ENCODE measurements at places on chromosomes 1 and 21.

GRCh38 chr1:71242239-71242638, 161.4 kb upstream of the ZRANB2 start:
- no peaks in the 10 kb centered on the region for H3K27me3 ChIP-seq
- H3K4me3 ChIP-seq = no peak overlapping the region
- no peaks in the 10 kb centered on the region for H3K36me3 ChIP-seq
- no peaks in the 10 kb centered on the region for H3K4me1 ChIP-seq

DNA sequence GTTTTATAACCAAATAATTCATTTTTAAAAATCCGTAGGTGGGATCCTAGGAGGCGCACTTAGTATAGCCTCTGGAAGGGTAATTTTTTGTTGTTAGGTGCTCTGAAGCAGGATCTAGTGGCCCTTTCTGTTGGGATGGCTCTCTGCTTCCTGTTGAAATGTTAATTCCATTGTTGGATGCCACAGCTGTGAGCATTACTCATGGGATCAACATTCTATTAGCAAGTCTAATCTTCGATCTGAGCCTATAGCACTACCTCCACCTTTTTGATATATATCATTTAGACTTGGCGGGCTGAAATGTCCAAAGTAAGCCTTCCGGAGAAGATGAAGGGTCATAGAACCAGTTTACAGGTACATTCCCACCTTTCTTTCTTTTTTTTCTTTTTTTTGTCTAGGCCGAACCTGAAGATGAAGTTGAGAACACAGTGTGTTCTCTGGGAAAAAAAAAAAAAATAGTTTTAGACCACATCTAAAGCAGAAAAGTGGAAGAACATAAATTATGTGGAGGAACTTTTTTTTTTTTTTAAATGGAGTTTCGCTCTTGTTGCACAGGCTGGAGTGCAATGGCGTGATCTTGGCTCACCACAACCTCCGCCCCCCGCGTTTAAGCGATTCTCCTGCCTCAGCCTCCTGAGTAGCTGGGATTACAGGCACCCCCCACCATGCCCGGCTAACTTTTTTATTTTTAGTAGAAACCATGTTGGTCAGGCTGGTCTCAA, 1.4 kb downstream of the CXADR start:
- no peaks in the 10 kb centered on the region for H3K36me3 ChIP-seq
- H3K27me3 ChIP-seq = peaks cover 39% of the 10 kb centered on the region

- no peak for DNase-seq
- H3K4me1 ChIP-seq = no peaks in the 10 kb centered on the region
- H3K27me3 ChIP-seq = no peaks in the 10 kb centered on the region
- no peak overlapping the region for H3K4me3 ChIP-seq
- H3K36me3 ChIP-seq = no peaks in the 10 kb centered on the region
Measured at GRCh38 chr1:74681449-74681848, 7.9 kb upstream of the ERICH3 start.

GRCh38 chr1:91777630-91778300, 108.2 kb downstream of the TGFBR3 start:
- no peak overlapping the region for H3K4me3 ChIP-seq
- DNase-seq = no peak
- no peaks in the 10 kb centered on the region for H3K27me3 ChIP-seq
- H3K27ac ChIP-seq = no peak overlapping the region

GRCh38 chr1:245873068-245873467, 634.0 kb downstream of the SMYD3 start:
- H3K4me1 ChIP-seq = no peaks in the 10 kb centered on the region
- no peak for DNase-seq
- no peaks in the 10 kb centered on the region for H3K27me3 ChIP-seq
- H3K4me3 ChIP-seq = no peak overlapping the region
- H3K27ac ChIP-seq = no peak overlapping the region

GRCh38 chr1:4322881-4323280, 331.5 kb upstream of the AJAP1 start:
- no peak overlapping the region for H3K27ac ChIP-seq
- no peaks in the 10 kb centered on the region for H3K36me3 ChIP-seq
- H3K4me1 ChIP-seq = no peaks in the 10 kb centered on the region
- H3K27me3 ChIP-seq = no peaks in the 10 kb centered on the region
- no peak for DNase-seq

DNA sequence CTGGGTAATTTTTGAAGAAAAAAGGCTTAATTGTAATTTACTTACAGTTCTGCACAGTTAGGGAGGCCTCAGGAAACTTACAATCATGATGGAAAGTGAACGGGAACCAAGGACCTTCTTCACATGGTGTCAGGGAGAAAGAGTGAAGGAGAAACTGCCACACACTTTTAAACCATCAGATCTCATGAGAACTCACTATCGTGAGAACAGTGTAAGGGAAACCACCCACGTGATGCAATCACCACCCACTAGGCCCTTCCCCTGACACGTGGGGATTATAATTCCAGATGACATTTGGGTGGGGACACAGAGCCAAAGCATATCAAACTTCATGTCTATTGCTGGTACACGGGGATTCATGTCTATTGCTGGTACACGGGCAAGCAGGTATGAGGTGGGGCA, 5.3 kb upstream of the SFT2D2 start:
- peak; percentile 35 for DNase-seq
- H3K36me3 ChIP-seq = no peaks in the 10 kb centered on the region
- peaks cover 6% of the 10 kb centered on the region for H3K4me1 ChIP-seq
- H3K4me3 ChIP-seq = no peak overlapping the region
- no peaks in the 10 kb centered on the region for H3K27me3 ChIP-seq
- no peak overlapping the region for H3K27ac ChIP-seq

DNA sequence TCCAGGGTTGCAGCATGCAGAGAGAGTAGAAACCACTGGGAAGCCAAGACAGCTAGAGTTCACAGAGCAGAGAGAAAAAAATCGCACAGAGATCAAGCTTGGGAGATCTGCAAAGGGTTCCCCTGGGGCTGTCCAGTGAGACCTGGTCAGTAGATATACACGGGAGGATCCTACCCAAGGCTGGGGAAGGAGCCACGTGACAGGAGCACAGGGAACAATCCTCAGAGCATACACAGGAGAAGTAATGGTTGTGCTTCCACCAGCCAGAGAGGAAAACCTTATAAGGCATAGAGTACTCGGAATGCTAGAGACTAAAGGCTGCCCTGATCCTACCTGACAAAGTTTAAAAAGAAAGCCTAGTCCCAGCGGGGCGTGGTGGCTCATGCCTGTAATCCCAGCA, 53.9 kb downstream of the GABPA start:
- no peaks in the 10 kb centered on the region for H3K36me3 ChIP-seq
- no peak overlapping the region for H3K4me3 ChIP-seq
- no peak for DNase-seq
- H3K4me1 ChIP-seq = peaks cover 8% of the 10 kb centered on the region
- no peaks in the 10 kb centered on the region for H3K27me3 ChIP-seq

- H3K27ac ChIP-seq = peak overlapping the region; percentile 93
- peaks cover 18% of the 10 kb centered on the region for H3K4me1 ChIP-seq
- peaks cover 95% of the 10 kb centered on the region for H3K36me3 ChIP-seq
- H3K4me3 ChIP-seq = no peak overlapping the region
- DNase-seq = no peak
- H3K27me3 ChIP-seq = no peaks in the 10 kb centered on the region
Measured at GRCh38 chr1:151312826-151313225, 14.4 kb downstream of the PI4KB start.

DNA sequence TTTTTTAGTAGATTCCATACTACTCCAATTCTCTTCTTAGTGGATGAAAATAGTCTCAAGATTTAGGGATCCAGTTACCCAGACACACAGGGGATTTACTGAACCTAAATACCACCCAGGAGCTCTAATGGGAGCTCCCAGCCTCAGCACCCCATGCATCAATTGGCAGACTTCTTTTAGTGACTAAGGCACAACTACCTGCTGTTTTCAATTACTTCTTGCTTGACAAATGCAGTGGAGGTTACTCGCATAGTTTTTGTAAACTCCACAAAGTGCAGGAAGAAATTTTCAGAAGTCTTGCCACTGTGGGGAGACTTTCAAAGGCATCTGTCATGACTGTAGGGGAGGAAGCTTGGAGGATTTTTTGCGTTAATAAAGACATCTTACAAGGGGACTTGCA, 35.5 kb upstream of the MAP10 start:
- no peaks in the 10 kb centered on the region for H3K27me3 ChIP-seq
- DNase-seq = no peak
- H3K4me3 ChIP-seq = no peak overlapping the region
- H3K27ac ChIP-seq = no peak overlapping the region
- no peaks in the 10 kb centered on the region for H3K36me3 ChIP-seq

- no peak overlapping the region for H3K27ac ChIP-seq
- H3K27me3 ChIP-seq = no peaks in the 10 kb centered on the region
- H3K36me3 ChIP-seq = no peaks in the 10 kb centered on the region
- no peaks in the 10 kb centered on the region for H3K4me1 ChIP-seq
Measured at GRCh38 chr1:12565094-12565965, 52.7 kb downstream of the DHRS3 start.

- no peaks in the 10 kb centered on the region for H3K36me3 ChIP-seq
- no peak overlapping the region for H3K27ac ChIP-seq
- DNase-seq = no peak
Measured at GRCh38 chr1:16126743-16127515, 28.9 kb downstream of the EPHA2 start.

DNA sequence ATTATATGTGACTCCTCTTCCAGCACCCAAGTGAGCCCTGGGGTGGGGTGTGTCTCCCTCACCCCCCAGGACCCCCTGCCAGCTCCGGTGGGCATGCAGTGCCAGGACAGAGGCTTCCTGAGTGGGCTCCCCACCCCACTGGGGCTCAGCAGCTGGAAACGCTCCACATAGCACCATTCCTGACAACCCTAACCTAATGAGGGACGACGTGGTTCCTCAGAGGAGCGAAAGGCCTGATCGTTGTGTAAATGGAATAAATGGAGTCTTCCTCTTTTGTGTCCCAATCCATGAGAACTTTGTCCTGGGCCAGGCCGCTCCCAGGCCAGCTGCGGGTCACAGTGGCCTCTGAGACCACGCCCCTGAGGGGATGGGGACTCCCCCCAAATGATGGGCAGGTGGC, 1.8 kb upstream of the TSPEAR start:
- no peaks in the 10 kb centered on the region for H3K4me1 ChIP-seq
- DNase-seq = no peak
- no peaks in the 10 kb centered on the region for H3K36me3 ChIP-seq
- H3K27me3 ChIP-seq = peaks cover 90% of the 10 kb centered on the region
- H3K4me3 ChIP-seq = no peak overlapping the region

All from CD14-positive monocyte (primary cell).